Kidney (tissue), 22 donors: ENCODE measurements at places on chromosomes 6 and 20. TPM values are rescaled to one million over a fixed set of nuclear protein-coding genes. Genes with fewer than 3 reads are reported as not detected.

Gene NR2E1
- total RNA-seq = not detected

Gene HSPA12B
- 18.9 TPM for total RNA-seq

Gene DUSP15
- 13.2 TPM for total RNA-seq

Gene ZSCAN23
- 5.5 TPM for total RNA-seq

- DNase-seq = no peak
- H3K36me3 ChIP-seq = no peaks in the 10 kb centered on the region
- H3K4me3 ChIP-seq = no peak overlapping the region
- H3K4me1 ChIP-seq = no peaks in the 10 kb centered on the region
- no peak overlapping the region for H3K27ac ChIP-seq
Observed at GRCh38 chr6:148628251-148628650, 118.6 kb upstream of the UST start.

- H3K36me3 ChIP-seq = peaks cover 10% of the 10 kb centered on the region
- H3K27ac ChIP-seq = no peak overlapping the region
- H3K4me1 ChIP-seq = peaks cover 4% of the 10 kb centered on the region
- no peak overlapping the region for H3K4me3 ChIP-seq
Observed at GRCh38 chr6:136607932-136608772, 57.9 kb upstream of the MAP7 start.

DNA sequence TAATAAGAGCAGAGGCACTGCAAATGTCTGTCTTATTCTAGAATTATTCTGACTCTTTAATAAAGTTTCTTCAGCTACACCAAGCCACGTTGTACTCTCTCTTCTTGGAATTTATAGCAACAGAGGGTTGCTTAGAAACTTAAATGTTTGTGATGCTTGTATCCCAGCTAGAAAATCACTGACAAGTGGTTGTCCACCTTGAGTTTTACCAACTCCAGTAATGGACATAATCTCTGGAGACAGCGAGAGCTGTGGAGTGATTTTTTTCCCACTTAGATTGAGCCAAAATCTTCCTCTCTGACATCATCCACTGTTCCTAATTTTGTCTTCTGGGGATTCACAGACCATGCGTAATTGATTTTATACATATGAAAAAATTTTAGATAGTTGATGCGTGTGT, 8.0 kb downstream of the ECT2L start:
- no peaks in the 10 kb centered on the region for H3K36me3 ChIP-seq
- H3K27me3 ChIP-seq = no peaks in the 10 kb centered on the region
- no peak for DNase-seq
- H3K4me3 ChIP-seq = no peak overlapping the region

- H3K4me1 ChIP-seq = no peaks in the 10 kb centered on the region
- DNase-seq = no peak
- no peaks in the 10 kb centered on the region for H3K36me3 ChIP-seq
- H3K27ac ChIP-seq = no peak overlapping the region
- H3K27me3 ChIP-seq = no peaks in the 10 kb centered on the region
- no peak overlapping the region for H3K4me3 ChIP-seq
Observed at GRCh38 chr20:4472906-4473305, 248.8 kb upstream of the PRND start.

- peak overlapping the region; percentile 42 for H3K4me3 ChIP-seq
- H3K27me3 ChIP-seq = no peaks in the 10 kb centered on the region
- DNase-seq = no peak
Observed at GRCh38 chr20:31475472-31476293, 595 bp downstream of the REM1 start.

DNA sequence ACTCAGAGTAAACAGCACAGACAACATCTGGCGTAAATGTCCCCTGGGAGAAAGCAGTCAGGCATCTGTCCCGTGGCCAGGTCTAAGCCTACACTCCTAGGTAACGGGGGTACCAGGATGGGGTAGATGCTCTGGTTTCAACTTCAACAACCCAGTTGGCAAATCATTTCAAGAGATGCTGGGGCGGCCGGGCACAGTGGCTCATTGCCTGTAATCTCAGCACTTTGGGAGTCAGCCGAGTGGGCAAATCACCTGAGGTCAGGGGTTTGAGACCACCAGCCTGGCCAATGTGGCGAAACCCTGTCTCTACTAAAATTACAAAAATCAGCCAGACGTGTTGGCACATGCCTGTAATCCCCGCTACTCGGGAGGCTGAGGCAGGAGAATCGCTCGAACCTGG, 12.3 kb downstream of the PREX1 start:
- H3K36me3 ChIP-seq = no peaks in the 10 kb centered on the region
- no peak overlapping the region for H3K27ac ChIP-seq
- no peak for DNase-seq
- no peak overlapping the region for H3K4me3 ChIP-seq

- H3K4me1 ChIP-seq = no peaks in the 10 kb centered on the region
- DNase-seq = no peak
- no peak overlapping the region for H3K27ac ChIP-seq
- H3K36me3 ChIP-seq = no peaks in the 10 kb centered on the region
- no peak overlapping the region for H3K4me3 ChIP-seq
Observed at GRCh38 chr6:102387326-102388033, 994.0 kb downstream of the GRIK2 start.

DNA sequence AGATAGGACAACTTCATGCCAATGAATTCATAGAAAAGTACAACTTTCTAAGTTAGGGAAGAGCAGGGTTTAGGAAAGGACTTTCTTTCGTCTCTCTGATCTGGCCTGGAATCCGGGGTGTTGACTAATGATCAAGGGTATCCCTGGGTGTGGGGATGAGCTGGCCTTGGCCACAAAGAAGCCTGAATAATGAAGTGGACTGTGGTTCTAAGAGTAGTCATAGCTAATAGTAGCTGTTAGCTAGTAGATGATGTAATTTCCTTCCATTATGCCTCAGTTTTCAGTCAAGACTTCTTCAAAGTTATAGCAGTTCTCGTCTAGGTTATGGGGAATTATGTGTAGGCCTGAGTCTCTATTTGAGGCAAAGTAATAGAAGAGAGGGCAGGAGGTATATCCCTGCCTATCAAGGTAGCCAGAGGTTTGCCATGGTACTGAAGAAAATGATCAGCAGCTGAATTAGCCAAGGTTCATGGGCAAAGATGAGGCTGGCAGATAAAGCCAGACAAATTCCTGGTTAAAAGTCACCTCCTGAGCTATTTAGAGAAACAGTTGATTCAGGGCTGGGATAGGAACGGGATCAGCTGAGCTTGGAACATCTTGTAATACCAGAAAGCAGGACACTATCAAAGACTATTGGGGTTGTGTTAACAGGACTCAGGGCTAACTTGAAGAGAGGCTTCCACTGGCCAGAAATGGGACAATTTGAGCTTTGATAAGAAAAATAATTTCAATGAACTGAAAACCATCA, 18.7 kb upstream of the TRPC4AP start:
- no peak overlapping the region for H3K4me3 ChIP-seq
- H3K27ac ChIP-seq = no peak overlapping the region
- DNase-seq = no peak
- H3K36me3 ChIP-seq = peaks cover 5% of the 10 kb centered on the region
- H3K4me1 ChIP-seq = no peaks in the 10 kb centered on the region
